ENCODE measurements at places on chromosomes 16 and 17. TPM values are rescaled to one million over a fixed set of nuclear protein-coding genes. Genes with fewer than 3 reads are reported as not detected.

DNA sequence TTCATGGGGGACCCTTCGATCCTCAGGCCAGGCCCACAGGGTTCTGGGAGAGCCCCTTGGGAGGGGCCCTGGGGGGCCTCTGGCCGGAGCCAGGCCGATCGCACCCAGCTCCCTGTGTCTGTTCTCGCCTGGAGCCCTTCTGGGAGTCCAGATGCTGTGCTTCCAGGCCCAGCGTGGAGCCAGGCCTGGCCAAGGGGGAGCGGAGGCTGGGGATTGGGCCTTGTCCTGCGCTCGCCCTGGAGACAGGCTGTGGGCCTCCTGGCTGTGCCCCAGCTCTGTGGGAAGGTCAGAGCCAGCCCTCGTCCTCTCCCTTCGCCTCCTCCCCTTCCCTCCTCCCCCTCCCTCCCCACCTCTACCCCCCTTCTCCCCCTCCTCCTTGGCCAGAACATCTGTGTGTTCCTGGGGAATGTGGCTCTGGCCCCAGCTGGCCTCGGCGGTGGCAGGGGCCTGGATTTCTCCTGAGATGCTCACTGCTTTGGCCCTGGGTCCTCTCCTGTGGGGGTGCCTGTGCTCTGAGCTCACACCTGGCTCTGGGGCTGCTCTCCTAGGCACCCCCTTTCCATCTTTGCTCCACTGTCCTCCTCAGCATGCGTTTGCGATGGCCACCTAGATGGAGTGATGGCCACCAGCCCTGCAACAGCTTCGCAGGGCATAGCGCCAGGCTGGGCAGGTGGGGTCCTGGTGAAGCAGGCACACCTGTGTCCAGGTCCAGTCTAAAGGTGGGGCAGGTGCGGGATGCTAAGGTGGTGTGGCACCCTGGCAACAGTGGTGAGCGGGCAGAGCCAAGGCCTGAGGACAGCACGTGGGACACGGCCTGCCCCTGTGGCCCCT is 90.6 kb upstream of the CIBAR2 start:
- no peak for DNase-seq

DNA sequence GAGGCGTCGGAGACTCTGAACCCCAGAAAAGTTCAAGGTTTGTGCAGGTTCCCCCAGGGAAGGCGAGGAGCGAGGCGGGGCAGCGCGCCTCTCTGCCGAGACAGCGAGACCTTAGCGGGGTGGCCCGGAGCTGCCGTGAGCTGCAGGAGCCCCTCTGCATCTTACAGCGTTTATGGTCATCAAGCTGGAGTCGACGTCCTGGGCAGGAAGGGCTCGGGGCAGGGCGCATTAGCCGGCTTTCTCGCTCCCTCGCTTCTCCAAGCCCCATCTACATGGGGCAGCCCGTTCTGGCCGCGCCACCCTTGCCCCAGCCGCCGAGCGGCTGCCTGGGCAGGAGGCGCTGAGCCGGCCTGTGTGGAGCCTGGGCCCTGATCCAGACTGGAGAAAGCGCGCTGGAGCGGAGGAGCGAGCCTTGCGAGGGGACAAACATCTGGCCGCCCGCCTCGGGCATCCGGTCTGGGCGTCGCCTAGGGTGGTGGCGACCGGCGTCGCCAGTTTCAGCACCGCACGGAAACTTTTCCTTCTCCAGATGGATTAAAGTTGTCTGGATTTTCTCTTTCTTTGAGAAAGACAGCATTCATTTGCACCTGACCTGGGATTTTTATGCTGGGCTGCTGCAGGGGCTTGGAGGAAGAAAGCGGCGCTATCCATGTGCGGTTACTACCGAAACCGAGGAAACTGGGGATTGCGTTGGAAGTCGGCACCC is 750 bp downstream of the TMEM132E start:
- no peak for DNase-seq

DNA sequence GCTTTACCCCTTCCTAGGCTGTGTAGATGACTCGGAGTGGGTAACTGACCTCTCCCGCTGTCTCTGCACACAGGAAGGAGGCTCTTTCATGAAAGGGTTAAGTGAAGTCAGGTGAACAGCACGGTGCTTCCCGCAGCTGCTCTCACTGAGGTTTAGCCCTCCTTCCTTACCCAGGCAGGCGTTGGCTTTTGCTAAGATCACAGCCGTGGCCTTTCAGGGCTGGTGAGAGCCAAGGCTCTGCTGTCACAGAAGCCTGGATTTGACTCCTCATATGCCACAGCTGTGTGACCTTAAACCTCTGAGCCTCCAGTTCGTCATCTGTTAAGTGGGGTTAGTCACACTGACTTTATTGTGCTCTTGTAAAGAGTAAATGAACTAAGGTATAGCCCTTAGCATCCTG is 90.9 kb upstream of the PLCG2 start:
- DNase-seq, result no peak

DNA sequence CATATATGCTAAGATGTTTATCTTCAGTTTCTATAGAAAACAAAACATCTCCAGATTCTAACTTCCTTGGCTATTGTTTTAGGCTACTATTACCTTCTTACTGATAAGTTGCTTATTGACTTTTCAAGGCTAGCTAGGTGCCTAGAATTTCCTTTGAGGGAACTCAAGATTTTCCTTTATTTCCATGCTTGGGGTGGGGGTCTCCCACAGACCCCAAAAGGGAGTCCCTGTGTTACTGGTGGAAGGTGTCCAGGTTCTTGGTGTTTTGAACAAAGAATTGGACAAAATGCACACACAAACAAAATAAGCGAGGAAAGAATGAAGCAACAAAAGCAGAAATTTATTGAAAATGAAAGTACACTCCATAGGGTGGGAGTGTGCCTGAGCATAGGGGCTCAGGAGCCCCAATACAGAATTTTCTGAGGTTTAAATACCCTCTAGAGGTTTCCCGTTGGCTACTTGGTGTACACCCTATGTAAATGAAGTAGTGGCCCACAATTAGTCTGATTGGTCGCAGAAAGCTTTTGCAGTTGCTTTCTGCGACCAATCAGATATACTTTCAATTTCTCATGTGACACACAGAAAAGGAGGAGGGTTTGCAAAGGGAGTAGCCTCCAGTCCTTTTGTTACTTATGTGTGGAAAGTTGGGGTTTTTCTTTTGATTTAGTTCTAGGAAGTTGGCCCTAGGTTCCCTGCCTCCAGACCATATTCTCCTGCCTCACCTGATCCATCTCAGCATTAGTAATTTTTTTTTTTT is 67.5 kb downstream of the MARF1 start:
- no peak for DNase-seq

DNA sequence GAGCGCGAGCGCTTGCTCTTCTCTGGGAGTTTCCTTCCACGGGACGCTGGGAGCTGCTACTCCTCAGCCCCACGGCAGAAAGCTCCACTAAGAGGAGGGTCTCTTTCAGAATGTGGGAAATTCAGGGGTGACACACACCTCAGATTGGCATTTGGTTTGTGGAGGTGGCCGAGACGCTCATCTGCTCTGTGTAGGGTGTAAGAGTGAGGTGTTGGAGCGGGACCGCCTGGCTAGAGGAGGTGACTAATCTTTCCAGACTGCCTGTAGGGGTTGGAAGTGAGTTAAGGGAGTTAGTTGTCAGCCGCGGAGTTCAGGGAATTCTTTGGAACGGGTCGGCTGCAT is 735 bp downstream of the PSMD11 start:
- DNase-seq, result no peak

DNA sequence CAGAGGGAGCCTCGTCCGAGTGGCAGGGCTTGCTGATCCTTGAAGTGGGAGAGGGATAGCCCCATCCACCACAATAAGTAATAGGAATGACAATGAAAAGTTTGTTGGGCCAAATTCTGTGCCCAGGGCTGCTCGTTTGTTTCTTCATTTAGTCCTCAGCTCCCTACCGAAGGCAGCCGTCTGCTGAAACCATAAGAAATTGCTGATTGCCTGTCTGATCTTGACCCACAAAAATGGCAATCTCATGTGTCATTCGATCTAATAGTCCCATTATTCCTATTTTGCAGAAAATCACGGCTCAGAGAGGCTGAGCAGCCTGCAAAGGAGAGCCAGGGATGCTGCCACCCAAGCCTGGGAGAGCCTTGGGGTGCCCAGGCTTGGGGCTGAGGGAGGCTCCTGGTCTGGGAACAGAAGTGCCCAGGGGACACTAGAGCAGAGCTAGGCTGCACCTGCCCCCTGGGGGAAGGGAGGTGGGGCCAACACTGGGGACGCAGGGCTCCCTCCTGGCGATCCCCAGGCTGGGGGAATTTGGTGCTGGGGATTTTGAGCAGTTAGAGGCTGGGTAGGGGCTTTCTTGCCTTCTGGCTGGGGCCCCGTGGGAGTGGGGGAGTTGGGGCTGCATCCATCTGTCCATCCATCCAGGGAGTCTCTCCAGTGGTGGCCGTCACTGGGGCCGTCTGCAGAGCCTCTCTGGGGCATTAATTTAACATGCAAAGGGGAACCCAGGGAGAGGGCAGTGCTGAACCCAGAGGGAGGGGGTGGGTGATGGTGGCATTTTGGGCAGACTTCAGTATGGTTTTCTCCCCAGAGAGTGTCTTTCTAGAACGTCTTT is 53.5 kb downstream of the SOCS1 start:
- DNase-seq, result no peak

GRCh38 chr17:57527221-57528057 is 217.7 kb downstream of the CCDC182 start:
- DNase-seq, result no peak

Gene SLC12A3
- not detected for total RNA-seq

Gene ZNF19
- 1.3 TPM for total RNA-seq

- DNase-seq, result no peak
These were observed 23.7 kb downstream of the GPR142 start for GRCh38 chr17:74390680-74391653.

- no peak for DNase-seq
These were observed 48.0 kb downstream of the TEKT5 start for GRCh38 chr16:10646581-10647263.

Gene SDK2
- under 0.01 TPM for total RNA-seq

- no peak for DNase-seq
These were observed 3.8 kb downstream of the GJC1 start for GRCh38 chr17:44826123-44826790.

- DNase-seq, result no peak
These were observed 6.6 kb downstream of the HIC1 start for GRCh38 chr17:2061441-2061958.

Gene ASGR1
- total RNA-seq, result 14.8 TPM

Gene KRT222
- total RNA-seq, result 0.13 TPM

Measured in dermis microvascular lymphatic vessel endothelial cell (primary cell).